ENCODE measurements at places on chromosomes 4 and X.

GRCh38 chr4:24741910-24742309 is 53.5 kb upstream of the SOD3 start:
- no peak for DNase-seq

DNA sequence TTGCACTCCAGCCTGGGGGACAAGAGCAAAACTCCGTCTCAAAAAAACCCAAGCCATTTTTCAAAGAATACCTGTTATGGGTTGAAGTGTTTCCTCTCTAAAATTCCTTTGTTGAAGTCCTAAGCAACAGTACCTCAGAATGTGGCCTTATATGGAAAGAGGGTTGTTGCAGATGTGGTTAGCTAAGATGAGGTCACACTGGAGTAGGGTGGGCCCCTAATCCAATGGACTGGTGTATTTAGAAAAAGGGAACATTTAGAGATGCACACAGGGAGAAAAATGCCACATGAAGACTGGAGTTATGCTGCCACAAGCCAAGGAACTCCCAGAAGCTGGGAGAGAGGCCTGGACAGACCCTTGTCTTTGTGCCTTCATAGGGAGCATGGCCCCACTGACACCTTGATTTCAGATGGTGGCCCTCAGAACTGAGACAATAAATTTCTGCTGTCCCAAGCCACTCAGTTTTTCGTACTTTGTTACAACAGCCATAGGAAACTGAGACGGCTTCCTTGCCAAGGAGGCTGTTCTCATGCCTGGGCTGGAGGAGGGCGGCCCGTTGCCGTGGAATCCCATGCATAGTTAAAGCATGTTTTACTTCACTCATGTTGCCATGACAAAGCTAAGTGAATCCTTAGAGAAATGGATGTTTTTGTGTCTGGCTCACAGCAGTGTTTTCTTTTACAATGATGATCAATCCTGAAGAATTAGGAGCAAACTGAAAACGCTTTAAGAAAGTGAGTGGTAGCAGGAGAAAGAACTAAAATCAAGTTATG is 16.5 kb downstream of the TRAPPC2 start:
- no peak for DNase-seq

DNA sequence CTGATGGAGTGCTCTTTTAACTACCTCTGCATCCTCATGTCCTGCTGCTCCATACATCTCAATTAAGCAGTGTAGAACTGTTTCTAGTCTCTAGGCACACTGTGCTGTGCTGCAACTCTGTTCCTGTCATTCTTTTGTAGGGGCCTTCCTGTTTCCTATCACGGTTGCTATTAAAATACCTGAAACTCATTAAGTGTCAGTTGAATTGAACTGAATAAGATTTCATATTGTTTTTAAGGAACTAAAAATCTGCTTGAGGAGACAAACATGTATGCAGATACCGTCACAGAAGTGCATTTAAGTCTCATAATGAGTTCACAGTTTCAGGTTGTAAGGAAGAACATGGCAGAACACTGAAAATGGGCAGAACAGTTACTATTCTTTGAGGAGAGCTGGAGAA is 170.1 kb downstream of the LARP7 start:
- no peak for DNase-seq

GRCh38 chr4:61866378-61867030 is 666.4 kb downstream of the ADGRL3 start:
- DNase-seq, result no peak

DNA sequence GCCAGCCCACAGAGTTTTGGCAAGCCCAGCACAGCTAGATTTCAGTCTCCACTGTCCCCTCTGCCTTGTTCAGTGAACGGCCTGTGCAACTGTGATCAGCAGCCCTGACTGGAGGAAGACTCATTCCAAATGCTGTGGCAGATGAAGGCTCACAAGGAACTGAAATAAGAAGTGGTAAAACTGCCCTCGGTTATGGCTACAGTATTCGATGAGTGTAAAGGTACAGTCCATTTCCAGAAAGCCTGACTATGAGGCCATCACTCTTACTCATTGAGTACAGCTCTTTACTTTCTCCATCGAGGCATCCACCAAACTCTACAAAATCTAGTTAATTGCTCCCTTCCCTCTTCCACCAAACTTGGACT is 69.1 kb downstream of the RHOH start:
- DNase-seq, result no peak

- no peak for DNase-seq
These were observed 165.3 kb downstream of the PJA1 start for GRCh38 chrX:68999931-69000330.

DNA sequence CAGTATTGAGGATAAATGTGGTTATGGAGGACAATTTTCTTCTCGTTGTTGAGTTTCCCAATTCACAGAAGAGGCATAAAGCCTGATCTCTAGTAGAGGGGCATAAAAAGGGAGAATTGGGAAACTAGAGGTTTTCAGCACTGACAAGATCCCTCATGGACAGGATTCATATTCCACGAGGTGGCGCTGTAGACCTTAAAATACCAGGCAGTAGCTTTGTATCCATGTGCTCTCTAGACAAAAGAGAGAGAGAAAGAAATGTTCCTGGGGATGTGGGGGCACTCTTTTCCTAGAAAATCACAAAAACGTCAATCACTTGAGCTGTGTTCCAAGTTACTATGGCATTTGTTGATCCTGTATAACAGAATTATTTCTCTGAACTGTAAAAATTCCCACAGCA is 128.3 kb downstream of the MAGEE1 start:
- DNase-seq, result peak; percentile 75

DNA sequence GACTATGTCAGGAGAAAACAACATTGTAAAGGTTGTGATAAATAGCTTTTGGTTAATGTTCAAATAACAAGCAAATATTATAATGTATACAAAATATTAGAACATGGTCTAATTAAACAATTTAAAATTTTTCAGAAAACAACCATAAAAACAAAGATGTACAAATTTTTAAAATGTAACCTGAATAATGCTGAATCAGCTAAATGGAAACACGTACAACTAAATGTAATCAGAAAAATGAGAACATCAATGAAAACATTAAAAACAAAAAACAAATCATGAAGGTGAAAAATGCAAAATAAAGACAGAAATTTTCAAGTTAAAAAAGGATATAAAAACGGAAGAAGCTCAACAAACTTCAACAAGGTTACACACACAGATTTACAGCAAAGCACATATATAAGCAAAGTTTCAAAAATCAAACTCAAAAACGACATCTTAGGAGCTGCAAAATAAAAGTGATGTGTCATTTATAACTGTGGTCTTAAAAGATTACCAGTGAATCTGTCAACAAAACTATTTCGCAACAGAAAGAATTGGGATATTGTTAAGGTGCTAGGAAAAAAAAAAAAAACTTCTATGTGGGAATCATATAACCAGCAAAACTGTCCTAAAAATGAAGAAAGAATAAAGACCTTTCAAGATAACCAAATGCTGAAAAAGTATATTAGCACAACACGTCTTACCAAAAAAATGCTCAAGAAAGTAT is 31.8 kb downstream of the ZNF732 start:
- DNase-seq, result no peak

- DNase-seq, result peak; percentile 74
These were observed 35.1 kb downstream of the FAM114A1 start for GRCh38 chr4:38902695-38903094.

DNA sequence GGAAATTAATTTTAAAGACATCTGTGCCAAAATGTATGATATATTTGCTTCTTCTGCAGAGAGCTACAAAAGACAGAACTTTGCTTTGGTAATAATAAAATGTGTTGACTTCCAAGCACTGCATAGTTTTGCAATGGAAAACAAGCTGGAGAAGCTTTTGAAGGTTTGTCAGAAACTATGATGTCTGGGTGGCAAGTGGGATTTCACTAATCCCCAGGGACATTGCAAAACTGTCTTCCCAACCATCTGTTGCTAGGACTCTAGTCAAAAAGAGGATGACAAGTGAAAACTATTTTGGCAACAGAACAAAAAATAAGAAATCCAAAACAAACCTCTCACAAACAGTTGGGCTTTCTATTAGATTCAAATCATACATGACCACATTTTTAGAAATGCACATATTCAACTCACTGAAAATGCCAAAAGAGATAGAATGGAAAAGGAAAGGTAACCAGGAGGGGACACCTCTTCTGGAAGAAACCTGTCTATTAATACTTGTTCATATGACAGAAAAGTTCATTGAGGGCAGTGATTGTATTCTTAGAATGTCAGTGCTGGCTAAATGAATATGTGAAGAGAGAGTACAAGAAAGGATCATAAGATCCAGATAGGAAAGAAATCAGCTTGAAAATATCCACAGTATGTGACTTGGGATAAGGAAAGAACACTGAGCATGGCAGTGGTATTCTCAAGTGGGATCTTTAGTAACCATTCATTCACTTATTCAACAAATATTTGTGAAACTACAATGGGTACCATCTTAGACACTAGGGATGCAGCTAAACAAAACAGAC is 228.0 kb downstream of the RASL11B start:
- no peak for DNase-seq

DNA sequence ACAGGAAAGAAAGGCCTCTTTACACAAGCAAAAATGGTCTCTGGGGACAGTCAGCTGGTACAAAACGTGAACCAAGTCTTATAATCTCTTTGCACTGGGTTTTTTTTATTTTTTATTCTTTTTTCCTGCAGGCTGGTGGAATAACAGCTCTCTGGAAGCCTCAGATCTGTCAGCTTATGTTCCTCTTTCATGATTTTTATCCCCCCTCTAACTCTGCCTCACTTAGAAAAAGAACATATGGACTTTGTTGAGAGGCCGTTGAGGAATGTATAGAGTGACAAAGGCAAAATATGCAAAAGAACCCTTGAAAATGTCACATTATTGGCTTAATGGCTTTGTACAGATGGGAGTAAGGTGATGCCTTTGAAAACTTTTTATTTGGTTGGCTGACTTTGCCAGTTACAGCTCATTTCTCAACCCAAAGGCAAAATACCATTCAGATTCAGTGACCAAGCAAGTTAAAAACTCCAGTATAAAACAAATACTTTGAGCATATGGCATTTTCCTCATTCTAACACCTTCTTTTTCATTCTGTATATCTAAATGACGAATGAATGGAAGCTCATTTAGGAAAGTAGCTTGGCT is 111.1 kb downstream of the RNF150 start:
- DNase-seq, result no peak

GRCh38 chrX:40104985-40105834 is 7.5 kb upstream of the BCOR start:
- peak; percentile 47 for DNase-seq

DNA sequence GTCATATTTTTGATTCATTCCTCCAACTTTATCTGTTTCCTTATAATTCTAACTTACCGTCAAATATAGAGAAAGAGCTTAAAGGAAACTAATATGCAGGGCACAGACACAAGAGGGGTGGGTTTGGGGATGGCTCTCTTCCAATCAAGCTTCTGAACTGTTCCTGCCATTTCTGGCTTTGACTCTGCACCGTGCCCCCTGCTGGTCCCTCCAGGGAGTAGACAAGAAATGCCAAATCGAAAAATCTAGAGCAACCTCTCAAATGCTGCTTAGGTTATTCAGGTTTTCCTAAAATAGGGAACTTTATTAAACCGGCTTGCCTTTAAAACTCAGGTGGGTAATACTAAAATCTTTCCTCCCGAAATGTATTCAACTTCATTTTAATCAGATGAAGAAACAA is 39.8 kb upstream of the VCX3A start:
- no peak for DNase-seq

GRCh38 chrX:95346856-95347255 is 1337.8 kb upstream of the DIAPH2 start:
- DNase-seq, result peak; percentile 30

- DNase-seq, result no peak
These were observed 595.0 kb upstream of the BOD1L1 start for GRCh38 chr4:14222377-14223029.

- no peak for DNase-seq
These were observed 102.8 kb downstream of the CHRDL1 start for GRCh38 chrX:110692866-110693265.

DNA sequence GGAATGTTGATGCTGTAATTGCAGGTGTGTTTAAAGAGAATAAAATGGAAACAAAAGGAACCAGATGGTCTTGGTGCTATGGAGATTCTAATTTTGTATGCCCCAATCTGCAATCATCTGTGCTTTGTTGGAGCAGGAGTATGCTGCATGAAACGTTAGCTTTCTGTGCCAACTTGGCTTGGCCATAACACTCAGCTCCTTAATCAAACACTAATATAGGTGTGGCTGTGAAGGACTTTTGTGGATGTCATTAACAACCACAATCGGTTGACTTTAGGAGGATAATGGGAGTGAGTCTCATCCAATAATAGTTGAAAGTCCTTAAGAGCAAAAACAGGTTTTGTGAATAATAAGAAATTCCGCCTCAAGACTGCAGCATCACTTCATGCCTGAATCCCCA is 399.2 kb downstream of the NLGN4X start:
- no peak for DNase-seq

GRCh38 chrX:54695231-54695630 is 102.8 kb downstream of the ITIH6 start:
- no peak for DNase-seq

DNA sequence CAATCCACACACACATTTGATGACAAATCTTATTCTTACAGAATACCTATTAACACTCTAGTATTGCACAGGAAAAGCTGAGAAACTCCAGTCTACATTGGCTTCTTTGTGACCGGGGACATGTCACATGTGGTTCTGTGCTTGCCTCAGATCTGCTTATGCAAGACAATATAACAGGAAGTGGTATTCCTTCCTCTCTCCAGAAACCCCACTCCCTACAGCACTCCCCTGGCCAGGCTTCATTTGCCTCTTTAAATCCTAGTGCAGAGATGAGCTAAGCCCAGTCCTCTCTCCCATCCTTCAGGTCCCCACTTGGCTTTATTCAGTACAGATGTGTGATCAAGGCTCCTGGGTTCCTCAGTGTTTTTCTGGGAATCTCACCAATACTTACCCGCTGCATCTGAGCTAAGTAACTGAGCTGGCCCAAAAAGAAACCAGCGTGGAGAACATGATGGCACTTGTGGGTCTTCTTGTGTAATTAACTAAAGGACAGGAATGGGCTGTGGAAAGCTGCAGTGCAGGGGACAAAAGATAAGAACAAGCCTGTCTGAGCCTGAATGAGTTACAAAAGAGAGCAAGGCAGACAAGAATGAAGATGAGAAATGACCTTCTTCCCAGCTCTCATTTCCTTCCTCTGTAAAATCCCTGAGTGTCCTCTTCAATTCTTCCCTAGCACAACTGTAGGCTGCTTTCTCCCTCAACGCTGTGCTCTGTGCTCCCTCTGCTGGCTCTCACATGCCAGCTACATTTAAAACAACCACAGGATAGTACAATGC is 105.6 kb downstream of the HNRNPD start:
- peak; percentile 82 for DNase-seq

- DNase-seq, result no peak
These were observed 11.8 kb downstream of the ANOS1 start for GRCh38 chrX:8720136-8720535.

- no peak for DNase-seq
These were observed 142.8 kb downstream of the PJA1 start for GRCh38 chrX:69022430-69022829.

Measured in OCI-M1 (cell line).